ENCODE measurements at places on chromosomes 7 and 10.
A peak's percentile ranks its signal among the peaks of the same experiment; 100 is the strongest.

- DNase-seq: no peak
These were observed 116.6 kb upstream of the FOXP2 start for GRCh38 chr7:114298011-114298410.

GRCh38 chr10:67110286-67110685, 184.4 kb downstream of the LRRTM3 start:
- no peak for DNase-seq

DNA sequence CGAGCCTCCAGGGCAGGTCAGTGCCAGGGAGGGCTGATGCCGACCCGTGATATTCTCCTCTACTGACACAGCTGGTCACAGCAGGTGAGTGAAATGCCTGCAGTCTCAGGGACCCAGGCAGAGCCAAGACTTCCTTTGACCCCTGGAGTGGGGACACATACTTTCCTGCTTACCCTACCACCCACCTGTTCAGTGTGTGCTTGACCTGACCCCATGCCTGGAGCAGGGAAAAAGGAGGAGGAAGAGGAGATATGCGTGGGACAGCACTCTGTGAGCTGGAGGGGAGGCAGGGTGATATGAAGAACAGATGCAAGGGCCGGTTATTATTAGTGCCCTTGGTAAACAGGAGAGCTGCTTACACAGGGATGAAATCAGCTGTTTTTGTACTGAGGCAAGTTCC, 40.8 kb upstream of the WIPF3 start:
- DNase-seq: no peak

DNA sequence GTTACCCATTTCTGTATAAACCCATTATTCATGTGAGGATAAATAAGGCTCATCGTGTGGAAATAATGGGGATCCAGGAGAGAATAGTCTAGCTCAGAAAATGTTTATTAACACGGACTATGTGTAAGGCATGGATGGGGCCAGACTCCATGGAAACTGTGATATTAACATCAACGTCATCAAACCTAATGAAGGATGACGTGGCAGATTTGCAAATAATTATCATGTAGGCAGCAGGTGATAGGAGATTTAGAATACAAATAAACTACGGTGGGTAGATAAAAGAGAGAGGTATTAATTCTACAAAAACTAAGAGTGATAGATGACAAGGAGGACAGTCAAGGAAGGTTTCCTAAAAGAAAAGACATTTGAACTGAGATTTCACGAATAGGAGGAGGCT, 592.2 kb downstream of the REEP3 start:
- DNase-seq: no peak

- peak; percentile 70 for DNase-seq
These were observed 174.9 kb upstream of the NRP1 start for GRCh38 chr10:33509231-33509831.

GRCh38 chr7:115618676-115619075, 411.9 kb downstream of the TFEC start:
- peak; percentile 17 for DNase-seq

GRCh38 chr10:132459301-132460003, 62.5 kb downstream of the PWWP2B start:
- no peak for DNase-seq

- peak; percentile 94 for DNase-seq
These were observed 1.2 kb upstream of the ATP6V0E2 start for GRCh38 chr7:149872419-149873073.

DNA sequence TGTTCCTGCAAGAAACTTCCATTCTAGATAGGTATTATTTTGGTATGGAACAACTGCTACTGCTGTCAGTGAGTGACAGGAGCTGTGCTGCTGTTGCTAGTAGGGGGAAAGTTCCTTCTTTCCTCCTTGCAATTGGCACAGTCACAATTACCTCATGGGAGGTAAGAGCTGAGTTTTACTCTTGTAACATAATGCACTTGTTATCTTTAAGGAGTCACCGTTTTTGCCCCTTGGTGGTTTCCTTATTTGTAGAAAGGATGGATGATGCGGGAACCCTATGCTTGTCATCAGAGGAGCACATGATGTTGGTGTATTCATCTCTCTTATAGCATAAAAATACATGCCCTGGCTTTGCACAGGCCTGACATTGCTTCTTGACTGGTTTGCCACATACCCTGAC, 234.7 kb upstream of the NPY start:
- no peak for DNase-seq

GRCh38 chr10:112799726-112800510, 150.1 kb upstream of the TCF7L2 start:
- DNase-seq: no peak

- no peak for DNase-seq
These were observed 1241.7 kb downstream of the GATA3 start for GRCh38 chr10:9296190-9296589.

DNA sequence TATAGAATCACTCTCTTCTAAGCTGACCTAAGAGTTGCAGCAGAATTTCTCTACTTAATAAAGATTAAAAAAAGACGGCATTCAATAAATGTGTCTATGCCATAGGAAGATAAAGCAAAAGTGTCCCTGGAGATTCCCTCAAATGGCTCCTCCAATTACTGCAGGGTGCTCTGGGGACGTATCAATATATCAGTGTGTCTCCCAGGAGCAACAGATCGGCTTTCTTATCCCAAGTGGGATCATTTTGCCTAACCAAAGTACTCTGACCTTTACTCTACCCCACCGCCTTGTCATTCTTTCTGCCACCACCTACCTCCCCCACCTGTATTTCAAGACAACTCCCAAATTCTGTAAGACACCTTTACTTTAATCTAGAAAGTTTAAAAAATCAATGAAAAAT, 202.0 kb upstream of the SEMA3C start:
- DNase-seq: no peak

- no peak for DNase-seq
These were observed 66.4 kb upstream of the PDCD4 start for GRCh38 chr10:110805292-110805691.

- no peak for DNase-seq
These were observed 24.0 kb downstream of the ZPBP start for GRCh38 chr7:50068850-50069551.

GRCh38 chr7:10875080-10875479, 98.6 kb upstream of the PHF14 start:
- no peak for DNase-seq

DNA sequence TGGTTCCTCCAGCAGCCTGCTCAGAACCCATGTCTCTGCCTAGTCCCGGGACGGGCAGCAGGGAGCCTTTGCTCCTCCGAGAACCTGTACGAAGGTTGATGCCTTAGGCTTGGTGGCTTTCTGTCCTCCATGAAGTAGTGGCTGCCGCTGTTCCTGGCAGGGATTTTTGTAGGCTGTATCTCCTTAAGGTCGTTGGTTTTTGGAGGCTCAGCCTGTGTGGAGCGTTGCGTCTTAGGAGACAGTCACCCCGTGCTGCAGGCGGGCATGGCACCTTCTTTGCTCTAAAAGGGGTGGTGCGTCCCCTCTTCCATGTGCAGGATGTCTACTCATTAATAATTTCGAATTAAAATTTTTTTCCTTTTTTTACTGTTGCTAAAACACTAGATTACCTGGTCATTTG, 92.5 kb downstream of the TRRAP start:
- no peak for DNase-seq

- no peak for DNase-seq
These were observed 6.9 kb downstream of the PRKAR2B start for GRCh38 chr7:107051376-107051775.

DNA sequence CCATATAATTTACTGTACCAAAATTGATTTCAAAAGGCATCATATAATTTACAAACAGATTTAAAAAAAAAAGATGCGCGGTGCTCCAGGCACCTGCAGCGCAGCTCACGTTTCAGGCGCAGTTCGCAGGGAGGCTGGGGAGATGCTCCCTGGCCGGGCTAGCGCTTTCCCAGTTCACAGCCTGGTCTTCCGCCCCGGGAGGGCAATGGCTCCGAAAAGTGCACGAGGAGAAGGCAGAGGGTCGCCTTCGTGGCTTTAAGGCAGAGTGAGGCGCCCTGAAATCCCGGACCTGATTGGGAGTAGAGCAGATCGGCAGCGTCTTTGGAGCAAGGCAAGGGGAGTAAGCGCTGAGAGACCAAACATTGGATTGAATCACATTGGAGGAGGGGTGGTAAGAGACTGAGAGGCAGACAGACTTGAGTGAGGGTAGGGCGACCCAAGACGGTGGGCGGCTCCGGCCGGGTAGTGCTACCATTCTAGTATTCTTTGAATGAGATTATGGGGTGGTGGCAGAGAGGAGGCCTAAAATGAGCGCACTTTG, 1.5 kb downstream of the NEUROG3 start:
- DNase-seq: no peak

DNA sequence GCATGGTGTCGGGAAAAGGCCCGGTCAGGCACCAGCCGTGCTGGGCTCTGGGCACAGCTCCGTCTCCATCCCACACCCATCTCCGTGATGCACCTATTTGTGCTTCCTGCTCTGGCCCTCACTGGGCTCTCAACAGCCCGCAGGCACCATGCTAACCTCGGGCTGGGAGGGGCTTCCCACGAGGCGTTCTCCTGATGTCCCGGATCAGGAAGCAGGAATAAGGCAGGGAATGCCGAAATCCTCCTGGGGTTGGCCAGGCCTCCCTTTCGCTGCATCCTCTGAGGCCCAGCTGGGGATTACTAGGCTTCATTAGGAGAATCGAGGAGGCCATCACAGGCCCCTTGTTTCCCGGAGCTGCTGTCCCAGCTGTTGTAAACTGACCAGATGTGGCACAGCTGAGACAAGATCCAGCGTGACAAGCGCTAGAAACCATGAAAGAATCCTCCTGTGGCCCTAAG, 72.0 kb downstream of the FAM53B start:
- no peak for DNase-seq

- DNase-seq: no peak
These were observed 46.1 kb upstream of the EN2 start for GRCh38 chr7:155411718-155412415.

GRCh38 chr10:129184196-129184595, 282.8 kb upstream of the MGMT start:
- no peak for DNase-seq

- peak; percentile 33 for DNase-seq
These were observed 88.2 kb upstream of the IMMP2L start for GRCh38 chr7:111650456-111650999.

DNA sequence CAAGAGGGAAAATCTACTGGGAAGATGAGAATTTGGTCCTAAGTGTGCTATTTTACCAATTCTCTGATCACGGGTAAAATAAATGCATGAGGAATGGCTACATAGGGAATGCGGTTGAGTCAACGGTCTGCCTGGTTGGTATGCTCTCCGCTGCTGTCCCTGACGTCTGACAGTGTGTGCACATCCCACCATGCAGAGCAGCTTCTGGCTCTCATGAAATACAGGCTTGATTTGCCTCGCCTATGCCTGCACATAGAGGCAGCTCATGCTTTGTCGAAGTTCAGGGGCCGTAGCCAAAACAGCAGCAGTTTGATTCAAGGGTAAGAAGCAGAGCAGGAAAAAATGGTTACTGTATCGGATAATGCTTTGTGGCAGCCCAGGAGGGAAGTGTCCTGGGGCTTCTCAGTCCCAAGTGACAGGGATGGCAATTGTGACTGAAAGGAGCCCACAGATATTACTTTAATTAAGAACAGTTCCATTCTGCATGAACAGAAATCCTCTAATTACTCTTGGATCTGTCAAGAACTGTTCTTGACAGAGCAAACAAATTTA, 268.4 kb upstream of the SLC26A5 start:
- DNase-seq: no peak

DNA sequence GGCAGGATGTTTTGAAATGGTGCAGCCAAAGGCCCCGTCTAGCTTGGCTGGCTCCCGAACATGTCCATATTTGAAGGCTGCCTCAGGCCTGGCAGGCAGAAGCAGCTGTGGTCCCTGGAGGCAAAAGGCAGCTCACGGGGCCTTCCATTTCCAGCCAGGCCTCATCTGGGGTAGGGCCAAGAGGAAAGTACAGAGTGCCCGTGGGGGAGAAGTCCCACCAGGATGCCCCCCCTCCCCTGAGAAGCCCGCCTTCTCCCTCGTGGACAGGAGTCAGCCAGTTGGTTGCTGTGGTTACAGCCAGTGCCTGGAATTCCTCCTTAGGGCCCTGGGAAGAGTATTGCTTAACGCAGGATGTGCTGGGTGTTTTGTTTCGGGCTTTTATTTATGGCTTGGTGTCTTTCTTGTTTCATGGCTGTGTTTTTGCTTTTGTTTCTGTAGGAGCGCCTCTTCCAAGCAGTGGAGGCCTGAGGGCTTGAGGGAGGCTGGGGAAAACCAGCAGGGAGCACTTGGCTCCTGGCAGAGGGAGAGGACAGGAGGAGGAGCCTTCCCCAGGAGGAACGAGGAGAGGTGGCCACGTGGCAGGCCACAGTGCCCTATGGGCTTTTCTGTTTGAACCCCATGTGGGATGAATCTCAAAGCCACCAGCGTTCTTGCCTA, 45.4 kb downstream of the CHST3 start:
- peak; percentile 93 for DNase-seq

DNA sequence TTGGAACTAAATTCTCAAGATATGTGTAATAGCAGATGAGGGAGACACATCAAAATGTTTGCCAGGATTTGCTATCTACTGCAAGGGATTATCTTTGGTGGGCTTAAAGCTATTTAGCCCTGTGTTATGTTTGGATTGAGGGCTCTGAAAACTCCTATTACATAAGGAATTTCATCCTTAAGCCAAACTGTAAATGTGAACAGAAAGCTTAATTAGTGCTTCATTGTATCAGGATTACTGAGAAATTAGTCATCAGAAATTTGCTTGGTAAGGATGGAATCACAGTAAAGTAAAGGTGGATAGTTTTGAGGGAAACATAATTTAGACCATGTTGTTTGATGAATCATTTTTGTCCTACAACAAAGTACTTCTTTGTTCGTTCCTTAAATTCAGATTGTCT, 8.3 kb downstream of the ANKRD7 start:
- no peak for DNase-seq

DNA sequence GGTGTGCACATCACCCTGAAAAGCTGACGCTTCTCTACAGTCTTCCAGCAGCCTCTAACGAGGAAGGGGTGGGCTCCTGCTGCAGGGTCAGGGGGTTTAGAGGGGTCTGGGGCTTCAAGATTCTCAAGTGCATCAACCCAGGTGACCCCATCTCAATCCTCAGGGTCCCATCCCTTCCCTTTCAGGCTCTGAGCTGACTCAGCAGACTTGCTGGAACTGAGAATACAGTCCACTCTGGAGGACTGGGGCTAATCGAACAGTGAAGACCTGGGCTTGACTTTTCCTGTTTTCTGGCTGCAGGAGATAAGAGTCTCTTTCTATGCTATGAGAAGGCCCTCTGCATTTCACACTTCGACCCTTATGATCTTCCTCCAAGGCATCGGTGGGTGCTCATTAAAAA, 22.3 kb upstream of the NPTX2 start:
- no peak for DNase-seq

Data from AG08396 (cell line).